Activated CD8-positive, alpha-beta memory T cell treated with anti-CD3 and anti-CD28 coated beads for 4 hours (primary cell): ENCODE measurements at places on chromosomes 5 and 9.

GRCh38 chr5:148805326-148806290, 20.8 kb upstream of the ADRB2 start:
- no peak for DNase-seq

- DNase-seq, result no peak
These were observed 562.8 kb downstream of the PTPRD start for GRCh38 chr9:10050016-10050415.

DNA sequence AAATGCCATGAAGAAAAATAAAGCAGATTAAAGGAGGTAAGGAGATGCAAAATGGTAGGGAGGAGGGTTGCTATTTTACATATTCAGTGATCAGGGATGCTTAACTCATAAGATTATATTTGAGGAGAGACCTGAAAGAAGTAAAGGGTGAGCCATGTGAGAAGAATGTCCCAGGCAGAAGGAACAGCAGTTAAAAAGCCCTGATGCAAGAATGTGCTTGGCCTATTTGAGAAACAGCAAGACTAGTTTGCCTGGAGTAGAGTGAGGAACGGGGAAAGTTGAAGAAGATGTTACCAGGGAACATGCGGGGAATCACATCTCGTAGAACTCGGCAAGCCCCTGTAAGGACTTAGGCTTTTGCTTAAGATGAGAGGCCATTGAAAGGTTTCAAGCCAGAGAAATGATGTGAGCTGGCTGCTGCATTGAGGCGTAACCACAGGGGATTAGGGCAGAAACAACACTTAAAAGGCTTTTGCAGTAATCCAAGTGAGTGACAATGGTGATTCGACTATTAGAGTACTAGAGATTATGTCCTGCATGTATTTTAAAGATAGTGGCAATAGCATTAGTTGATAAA, 198.7 kb downstream of the VPS13A start:
- no peak for DNase-seq

DNA sequence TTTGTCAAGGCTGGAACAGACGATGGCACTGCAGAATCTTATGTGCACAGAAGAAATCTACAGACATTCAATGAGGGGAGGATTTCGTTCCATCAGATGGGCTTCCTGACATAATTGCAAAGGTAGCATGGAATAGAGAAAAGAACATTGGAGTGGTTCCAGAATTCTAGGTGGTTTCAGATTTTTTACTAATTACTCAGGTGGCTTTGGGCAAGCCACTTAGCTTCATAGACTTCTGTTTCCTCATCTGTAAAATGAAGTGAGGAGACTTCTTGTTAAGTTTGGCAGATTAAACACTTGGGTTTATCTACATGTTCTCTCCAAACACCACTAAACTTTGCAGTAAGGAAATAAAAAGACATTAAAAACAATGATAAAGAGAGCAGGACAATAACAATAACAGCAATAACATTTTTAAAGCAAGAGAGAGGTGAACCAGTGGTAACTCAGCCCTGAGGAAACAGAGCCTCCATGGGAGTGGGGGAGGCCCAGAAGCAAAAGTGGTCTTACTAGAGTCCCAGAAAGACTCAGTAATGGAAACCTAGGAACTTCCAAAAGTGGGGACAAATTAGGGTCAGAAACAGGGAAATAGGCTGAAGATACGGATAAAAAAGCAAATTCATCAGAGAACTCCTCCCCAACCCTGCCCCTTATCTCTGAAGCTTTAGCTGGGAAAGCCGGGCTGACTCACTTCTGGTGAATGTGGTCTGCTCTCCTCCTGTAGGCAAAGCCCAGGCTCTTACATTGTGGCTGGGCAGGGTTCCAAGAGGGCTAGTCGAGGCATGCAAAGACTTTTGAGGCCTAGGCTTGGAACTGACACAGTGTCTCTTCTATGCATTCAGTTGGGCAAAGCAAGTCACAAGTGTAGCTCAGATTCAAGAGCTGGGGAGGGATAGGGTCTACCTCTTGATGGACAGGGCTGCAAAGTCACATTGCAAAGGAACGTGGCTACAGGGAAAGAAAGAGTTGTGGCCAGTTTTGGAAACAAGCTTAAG, 11.8 kb upstream of the ACTBL2 start:
- no peak for DNase-seq

DNA sequence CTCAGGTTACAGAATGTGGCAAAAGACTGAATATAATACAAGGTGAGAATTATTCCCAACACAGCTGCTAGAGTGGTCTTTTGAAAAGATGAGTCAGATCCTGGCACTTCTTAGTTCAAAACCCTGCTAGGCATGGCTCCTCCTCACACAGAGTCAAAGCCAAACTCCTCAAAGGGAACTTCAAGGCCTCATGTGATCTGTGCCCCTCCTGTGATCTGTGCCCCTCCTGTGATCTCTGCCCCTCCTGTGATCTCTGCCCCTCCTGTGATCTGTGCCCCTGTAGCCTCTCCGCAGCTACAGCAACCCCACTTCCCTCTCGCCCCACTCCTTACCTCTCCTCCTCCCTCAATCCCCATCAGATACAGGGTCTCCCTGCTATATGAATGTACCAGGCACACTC, 525.5 kb upstream of the CCNG1 start:
- no peak for DNase-seq

DNA sequence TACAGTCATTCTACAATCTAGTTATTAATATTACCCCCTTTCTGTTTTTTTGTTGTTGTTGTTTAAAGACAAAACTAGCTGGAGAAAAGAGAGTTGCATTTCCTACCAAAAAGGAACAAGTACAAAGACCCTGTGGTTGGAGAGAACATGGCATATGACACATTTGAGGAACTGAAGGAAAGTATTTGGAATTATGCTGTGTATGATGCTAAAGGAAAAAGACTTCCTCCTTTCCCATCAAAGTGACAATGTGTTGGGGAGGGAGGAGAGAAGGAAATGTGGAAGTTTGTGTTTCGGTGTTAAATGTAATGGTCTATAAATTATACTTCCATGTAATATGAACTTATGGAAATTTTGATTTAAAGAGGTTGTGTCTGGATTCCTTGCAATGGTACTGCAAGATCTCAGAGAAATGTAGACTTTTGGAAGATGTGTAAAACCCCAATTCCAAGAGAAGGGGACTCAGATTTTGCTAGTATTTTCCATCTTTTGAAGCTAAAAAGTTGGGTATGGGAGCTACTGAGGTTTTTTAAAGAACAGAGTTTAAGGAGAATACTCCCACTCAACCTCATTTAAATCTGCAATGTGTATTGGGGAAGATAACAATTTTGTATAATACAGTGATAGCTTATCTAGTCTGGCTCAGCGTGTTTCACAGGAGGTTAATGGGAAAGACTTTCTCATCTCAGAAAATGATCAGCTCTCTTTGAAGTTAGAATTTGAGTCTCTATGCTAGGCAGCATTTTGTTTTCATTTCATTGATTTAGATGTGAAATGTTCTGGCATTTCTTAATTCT, 15.4 kb upstream of the TNFSF8 start:
- DNase-seq, result no peak

DNA sequence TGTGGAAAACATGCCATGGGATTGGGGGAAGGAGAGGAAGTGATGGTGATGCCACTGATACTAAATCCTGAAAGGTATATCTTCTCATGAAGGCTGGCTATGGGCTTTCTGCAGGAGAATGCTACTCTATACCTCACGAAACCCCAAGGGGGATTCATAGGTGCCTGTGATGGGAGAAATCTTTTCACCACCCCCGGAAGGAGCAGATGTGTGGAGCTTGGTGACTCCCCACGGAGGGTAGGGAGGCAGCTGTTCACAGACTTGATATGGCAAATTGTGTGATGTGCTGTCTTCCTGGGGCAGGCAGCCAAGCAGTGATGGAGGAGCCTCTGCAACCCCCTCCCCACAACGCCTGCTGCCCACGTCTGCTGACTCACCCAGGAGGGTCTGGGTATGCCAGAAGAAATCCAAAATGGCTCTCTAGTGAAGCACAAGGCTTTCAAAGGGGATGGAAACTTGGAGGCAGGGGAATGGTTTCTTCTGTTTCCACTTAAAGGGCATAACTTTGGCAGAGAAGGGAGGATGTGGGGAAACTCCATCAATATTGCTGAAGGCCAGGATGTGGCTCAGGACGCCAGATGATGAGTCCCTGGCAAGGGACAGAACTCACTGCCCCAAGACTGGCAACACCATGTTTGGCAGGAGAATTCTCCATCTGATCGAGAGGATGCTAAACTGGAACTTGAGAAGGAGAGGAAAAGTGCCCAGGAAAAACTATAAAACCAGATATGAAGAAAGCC, 188.3 kb downstream of the GABBR2 start:
- no peak for DNase-seq

GRCh38 chr5:118722122-118723020, 266.0 kb downstream of the DTWD2 start:
- no peak for DNase-seq

GRCh38 chr5:1838013-1838412, 36.8 kb downstream of the NDUFS6 start:
- DNase-seq, result no peak

GRCh38 chr5:111829701-111830100, 72.7 kb upstream of the NREP start:
- no peak for DNase-seq

GRCh38 chr5:52870448-52870847, 82.7 kb downstream of the ITGA1 start:
- no peak for DNase-seq

GRCh38 chr5:78698191-78698791, 49.7 kb upstream of the LHFPL2 start:
- DNase-seq, result no peak

GRCh38 chr5:11377896-11378295, 526.4 kb downstream of the CTNND2 start:
- no peak for DNase-seq

DNA sequence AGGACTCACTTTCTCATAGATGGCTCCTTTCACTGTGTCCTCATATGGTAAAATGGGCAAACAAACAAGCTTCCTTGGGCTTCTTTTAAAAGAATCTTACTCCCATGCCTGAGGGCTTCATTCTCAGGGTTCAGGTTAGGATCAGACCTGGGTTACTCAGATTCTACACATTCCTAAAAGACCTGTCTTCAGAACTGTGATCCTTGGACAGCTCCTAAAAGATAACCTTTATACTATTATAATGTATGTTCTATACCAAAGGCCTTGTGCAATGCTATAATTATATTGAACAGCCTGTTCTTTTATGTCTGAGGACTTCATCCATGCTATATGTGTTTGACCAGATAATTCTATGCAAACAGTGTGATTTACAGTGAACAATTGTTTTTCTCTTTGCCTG, 264.4 kb upstream of the CDH10 start:
- no peak for DNase-seq

DNA sequence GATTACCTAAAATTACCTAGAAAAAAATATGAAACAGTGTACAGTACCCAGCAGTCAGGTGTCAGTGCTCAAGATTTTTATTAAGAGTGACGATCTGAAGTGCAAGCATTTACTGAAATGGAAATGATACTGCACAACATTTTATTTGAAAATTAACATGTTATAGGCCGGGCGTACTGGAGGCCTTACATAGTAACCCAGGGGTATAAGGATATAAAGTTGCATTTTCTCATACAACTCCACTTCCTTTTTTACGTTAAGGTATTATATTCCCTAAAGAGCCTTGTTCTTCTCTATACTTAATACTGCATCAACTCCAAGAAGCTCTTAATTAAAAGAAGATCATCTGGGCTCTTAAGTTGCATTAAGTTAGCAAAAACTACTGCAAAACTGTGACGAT, 3.3 kb downstream of the MAT2B start:
- DNase-seq, result no peak

- no peak for DNase-seq
These were observed 186.6 kb downstream of the HINT1 start for GRCh38 chr5:130978475-130978874.

DNA sequence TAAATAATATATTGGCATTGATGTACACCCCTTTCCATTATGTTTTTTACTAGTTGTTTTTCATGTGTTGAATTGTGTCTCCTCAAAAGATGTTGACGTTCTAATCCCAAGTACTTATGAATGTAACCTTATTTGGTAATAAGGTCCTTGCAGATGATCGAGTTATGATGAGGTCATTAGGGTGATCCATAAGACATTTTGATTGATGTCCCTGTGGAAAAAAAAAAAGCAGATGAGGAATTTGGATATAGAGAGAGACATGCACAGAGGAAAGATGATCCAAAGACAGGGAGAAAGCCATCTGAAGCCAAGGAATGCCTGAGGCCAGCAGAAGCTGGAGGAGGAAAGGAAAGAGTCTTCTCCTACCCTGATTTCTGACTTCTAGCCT, 632.7 kb downstream of the TLR4 start:
- DNase-seq, result no peak

GRCh38 chr9:26675035-26675434, 217.6 kb downstream of the CAAP1 start:
- no peak for DNase-seq
